Transverse colon (tissue), 4 donors: ENCODE measurements at places on chromosomes 4 and X. TPM values are rescaled to one million over a fixed set of nuclear protein-coding genes. Genes with fewer than 3 reads are reported as not detected.

GRCh38 chrX:118493016-118493415 lies 2.6 kb upstream of the DOCK11 start:
- no peaks in the 10 kb centered on the region for H3K27me3 ChIP-seq
- no peak overlapping the region for H3K4me3 ChIP-seq
- no peaks in the 10 kb centered on the region for H3K36me3 ChIP-seq
- no peaks in the 10 kb centered on the region for H3K4me1 ChIP-seq
- H3K27ac ChIP-seq, result no peak overlapping the region

TRIM61 gene
- not detected for total RNA-seq

ARAP2 gene
- 42.3 TPM for total RNA-seq

DNA sequence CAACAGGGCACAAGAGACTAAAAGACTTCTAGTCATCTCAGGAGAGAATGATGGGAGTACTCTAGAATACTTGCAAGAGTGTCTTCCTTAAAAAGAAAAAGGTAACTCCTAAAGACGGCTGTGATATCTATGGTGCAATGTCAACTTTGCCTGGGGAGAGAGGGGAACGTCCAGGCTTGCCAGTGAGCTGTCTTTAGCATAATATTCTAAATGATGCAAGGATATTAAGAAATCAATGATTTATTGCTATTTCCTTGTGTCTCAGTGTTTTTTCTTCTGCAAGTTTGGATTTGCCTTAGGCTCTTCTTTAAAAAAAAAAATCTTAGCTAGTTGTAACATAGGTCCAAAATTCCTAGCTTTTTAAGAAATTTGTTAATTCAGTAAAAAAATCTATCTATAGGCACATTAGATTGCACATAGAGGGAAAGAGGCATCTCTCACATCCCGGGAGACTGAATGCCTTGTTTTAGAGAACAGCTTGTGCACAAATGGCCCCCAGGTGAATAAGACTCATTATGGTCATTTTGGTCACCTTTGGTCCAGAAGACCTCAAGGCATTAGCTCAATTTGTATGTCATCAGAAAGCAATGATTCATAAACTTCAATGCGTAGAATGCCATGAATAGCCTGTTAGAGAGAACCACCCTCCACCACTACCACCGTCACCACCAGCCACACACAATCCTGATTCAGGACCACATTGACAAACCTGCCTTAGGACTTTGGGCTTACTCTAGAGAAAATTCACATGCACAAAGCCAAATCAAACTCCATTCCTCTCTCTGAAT lies 104.1 kb downstream of the PALLD start:
- no peak overlapping the region for H3K4me3 ChIP-seq
- DNase-seq, result no peak
- no peak overlapping the region for H3K27ac ChIP-seq
- no peaks in the 10 kb centered on the region for H3K4me1 ChIP-seq
- no peaks in the 10 kb centered on the region for H3K36me3 ChIP-seq
- no peaks in the 10 kb centered on the region for H3K27me3 ChIP-seq

DNA sequence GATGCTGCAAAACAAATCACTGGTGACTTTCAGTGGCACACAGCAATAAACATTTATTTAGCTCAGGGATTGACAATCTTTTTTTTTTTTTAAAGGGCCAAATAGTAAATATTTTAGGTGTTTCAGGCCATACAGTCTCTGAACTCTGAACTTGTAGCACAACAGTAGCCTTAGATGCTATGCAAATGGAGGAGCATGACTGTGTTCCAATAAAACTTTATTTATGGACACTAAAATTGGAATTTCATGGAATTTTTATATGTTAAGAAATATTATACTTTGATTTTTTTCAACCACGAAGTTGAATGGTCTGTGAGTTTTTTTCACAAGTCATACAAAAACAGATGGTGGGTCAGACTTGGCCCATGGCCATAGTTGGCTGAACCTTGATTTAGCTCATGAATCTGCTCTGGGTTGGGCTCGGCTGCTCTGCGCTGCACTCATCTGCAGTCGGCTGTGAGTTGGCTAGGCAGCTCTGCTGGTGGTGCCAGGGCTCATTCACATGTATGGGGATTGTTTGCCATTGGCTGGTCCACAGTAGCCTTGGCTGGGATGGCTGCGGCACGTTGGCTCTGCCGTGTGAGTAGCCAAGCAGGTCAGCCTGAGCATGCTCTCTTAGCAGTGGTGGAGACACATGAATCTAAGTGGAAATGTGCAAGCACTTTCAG lies 231.7 kb upstream of the PGRMC2 start:
- no peaks in the 10 kb centered on the region for H3K27me3 ChIP-seq
- H3K36me3 ChIP-seq, result no peaks in the 10 kb centered on the region
- DNase-seq, result no peak

NUP54 gene
- total RNA-seq, result 142 TPM

SYN1 gene
- 0.16 TPM for total RNA-seq

GRCh38 chr4:4923201-4923600 lies 63.7 kb downstream of the MSX1 start:
- no peaks in the 10 kb centered on the region for H3K4me1 ChIP-seq
- H3K36me3 ChIP-seq, result no peaks in the 10 kb centered on the region
- no peak overlapping the region for H3K4me3 ChIP-seq
- H3K27ac ChIP-seq, result no peak overlapping the region
- H3K27me3 ChIP-seq, result no peaks in the 10 kb centered on the region
- DNase-seq, result no peak

DNA sequence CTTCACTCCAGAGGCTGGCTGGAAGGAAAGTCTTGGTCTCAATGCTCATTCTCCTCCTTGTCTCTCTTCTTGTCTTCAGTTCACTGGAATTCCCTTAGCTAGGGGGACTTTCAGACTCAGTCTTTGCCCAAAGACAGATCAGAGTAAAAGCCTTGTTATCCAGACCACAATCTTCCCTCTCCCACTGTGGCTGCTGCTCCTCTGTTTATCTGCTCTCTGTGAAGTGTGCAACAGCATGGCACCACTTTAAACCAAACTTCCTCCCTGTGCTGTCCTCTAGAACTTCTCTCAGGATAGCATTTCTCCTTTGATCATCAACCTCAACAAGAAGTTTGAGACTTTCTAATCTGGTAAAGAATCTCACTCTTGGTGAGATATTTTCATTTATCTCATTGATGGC lies 530.1 kb upstream of the SLIT2 start:
- no peak for DNase-seq
- no peak overlapping the region for H3K27ac ChIP-seq
- no peaks in the 10 kb centered on the region for H3K4me1 ChIP-seq
- H3K4me3 ChIP-seq, result no peak overlapping the region
- H3K27me3 ChIP-seq, result no peaks in the 10 kb centered on the region

ZNF711 gene
- 3.8 TPM for total RNA-seq

- no peaks in the 10 kb centered on the region for H3K36me3 ChIP-seq
- H3K4me3 ChIP-seq, result no peak overlapping the region
- H3K4me1 ChIP-seq, result no peaks in the 10 kb centered on the region
- no peak for DNase-seq
These were observed 56.3 kb downstream of the DTHD1 start for GRCh38 chr4:36337665-36338185.

- no peak for DNase-seq
- no peaks in the 10 kb centered on the region for H3K27me3 ChIP-seq
- H3K27ac ChIP-seq, result no peak overlapping the region
These were observed 295.8 kb downstream of the MAGEB5 start for GRCh38 chrX:26511589-26512363.

HS6ST2 gene
- total RNA-seq, result not detected

DNA sequence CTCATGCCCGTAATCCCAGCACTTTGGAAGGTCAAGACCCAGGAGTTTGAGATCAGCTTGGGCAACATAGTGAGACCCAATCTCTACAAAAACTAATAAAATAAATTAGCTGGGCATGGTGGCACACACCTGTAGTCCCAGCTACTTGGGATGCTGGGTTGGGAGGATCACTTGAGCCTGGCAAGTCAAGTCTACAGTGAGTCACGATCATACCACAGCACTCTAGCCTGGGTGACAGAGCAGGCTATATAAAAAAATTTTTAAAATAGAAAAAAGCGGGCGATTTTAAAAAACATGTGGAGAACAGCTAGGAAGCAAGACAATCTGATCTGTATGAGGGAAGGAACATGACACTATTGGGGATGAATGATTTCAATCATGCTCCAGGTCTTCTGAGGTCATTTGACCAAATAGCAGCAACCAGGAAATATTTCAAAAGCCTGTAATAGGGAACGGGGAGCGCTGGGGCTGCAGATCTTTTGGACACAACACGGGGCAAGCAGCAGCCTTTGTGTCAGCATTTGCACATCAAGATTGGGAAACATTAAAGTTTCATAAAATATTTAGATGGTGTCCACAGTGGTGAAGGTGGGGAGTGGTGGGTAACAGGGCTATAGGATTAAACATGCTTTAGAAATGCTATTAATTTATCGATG lies 48.3 kb upstream of the GUCY1A1 start:
- no peak overlapping the region for H3K27ac ChIP-seq
- no peaks in the 10 kb centered on the region for H3K27me3 ChIP-seq
- no peak overlapping the region for H3K4me3 ChIP-seq
- no peaks in the 10 kb centered on the region for H3K36me3 ChIP-seq

GRCh38 chr4:113232194-113232593 lies 182.7 kb downstream of the ANK2 start:
- H3K27ac ChIP-seq, result no peak overlapping the region
- no peaks in the 10 kb centered on the region for H3K36me3 ChIP-seq
- no peaks in the 10 kb centered on the region for H3K4me1 ChIP-seq
- H3K4me3 ChIP-seq, result no peak overlapping the region

RAB40A gene
- 1.4 TPM for total RNA-seq

DNA sequence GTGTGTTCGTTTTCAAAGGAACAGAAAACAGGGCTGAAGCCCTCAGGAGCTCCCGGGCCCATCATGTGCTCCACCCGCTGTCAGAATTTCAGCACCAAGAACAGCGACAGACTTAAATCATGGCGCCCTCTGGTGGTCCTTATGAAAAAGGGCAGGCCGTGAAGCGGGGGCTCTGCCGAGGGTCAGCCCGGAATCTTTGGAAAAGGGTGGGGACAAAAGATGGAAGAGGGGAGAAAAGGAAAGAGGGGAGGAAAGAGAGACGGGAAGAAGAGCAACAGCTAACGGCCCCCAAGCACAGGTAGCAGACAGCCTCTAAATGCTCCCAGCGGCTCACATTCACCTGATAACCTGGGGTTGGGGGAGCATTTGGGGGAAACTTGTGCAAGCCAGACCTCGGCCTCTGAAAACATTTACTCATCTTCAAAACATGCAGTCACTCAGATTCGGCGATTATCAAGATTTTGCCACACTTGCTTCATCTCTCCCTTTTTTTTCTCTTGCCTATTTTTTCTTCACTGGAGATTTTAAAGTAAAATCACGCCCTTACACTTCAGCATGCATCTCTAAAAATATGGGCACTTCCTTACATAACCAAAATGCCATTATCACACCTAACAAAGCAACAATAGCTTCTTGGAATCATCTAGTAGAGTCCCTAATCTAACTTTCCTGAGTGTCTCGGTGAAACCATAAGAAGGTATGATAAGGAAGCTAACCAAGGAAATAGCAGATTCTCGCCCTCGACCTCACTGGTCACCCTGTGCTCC lies 28.1 kb upstream of the MAN2B2 start:
- peaks cover 24% of the 10 kb centered on the region for H3K27me3 ChIP-seq
- H3K27ac ChIP-seq, result no peak overlapping the region

DNA sequence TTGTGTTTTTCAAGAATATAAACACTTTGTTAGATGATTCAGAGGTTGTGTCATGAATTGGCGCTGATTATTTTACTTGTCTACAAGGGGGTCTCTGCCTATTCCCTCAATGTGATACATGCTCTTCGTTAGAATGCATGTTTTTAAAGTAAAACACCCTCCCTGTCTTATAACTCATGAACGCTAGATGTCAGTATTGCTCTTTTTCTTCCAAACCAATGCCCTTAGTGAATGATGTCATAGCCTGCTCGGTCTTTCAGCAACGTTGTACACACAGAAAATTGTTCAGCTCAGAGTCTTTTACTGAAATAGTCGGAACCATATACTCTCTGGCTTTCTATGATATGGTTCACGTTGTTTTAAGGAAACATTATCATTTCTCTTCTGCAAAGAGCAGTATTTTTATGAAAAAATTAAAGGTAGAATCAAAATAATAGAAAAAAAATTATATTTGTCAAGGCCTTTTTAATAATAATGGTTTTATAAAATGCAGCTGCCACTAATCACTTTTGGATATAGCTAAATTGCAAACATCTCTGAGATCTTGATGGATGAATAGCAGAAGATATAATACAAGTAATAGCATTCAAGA lies 292.9 kb downstream of the TLL1 start:
- H3K27ac ChIP-seq, result no peak overlapping the region
- no peaks in the 10 kb centered on the region for H3K27me3 ChIP-seq
- DNase-seq, result no peak
- no peaks in the 10 kb centered on the region for H3K4me1 ChIP-seq
- H3K36me3 ChIP-seq, result no peaks in the 10 kb centered on the region

FGG gene
- total RNA-seq, result not detected

DNA sequence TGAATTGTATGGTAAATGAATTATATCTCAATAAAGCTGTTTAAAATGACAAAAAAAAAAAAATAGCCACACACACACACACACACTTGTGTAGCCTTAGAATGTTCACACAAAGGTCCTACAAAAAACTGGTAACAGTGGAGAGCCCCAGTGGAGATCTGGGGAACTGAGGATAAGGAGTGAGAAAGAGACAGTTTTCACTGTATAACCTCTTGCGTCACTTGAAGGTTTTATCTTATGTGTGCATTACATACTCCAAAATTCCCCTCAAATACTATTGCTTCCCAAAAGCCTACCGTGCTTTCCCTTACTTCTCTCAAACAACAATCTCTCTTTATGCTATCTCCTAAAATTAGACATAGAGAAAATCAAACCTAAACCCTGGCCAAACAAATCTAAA lies 67.8 kb downstream of the SMC1A start:
- no peaks in the 10 kb centered on the region for H3K27me3 ChIP-seq
- DNase-seq, result no peak
- H3K4me3 ChIP-seq, result no peak overlapping the region
- no peak overlapping the region for H3K27ac ChIP-seq
- H3K36me3 ChIP-seq, result no peaks in the 10 kb centered on the region

HSFX3 gene
- not detected for total RNA-seq

DNA sequence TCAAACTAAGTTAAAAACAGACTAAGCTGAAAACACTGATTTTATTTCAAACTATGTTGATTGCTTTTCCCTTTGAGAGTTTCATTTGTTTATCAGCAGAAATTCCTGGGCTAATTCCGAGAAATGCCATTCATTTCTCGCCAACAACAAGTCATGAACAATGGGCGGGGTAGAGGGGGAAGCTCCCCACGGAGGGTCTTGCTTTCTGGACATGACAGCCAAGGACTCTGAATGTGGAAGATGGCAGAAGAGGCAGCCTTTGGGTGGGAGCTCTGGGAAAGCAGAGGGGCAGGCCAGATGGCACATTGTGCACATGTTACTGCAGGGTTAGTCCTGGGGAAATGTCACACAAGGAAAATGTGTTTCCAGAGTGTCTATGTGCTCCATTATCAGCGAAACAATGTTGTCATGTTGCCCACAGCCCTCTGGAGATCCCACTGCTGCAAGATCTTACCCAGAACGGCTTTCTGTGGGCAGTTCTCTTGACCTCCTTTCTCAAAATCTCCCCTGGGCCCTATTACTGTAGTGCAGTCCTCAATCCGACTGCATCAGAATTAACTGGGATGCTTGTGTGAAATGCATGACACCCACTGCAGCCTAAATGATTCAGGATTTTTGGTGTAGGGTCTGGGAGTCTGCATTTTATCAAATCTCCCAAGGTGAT lies 45.0 kb downstream of the CHRDL1 start:
- H3K4me3 ChIP-seq, result no peak overlapping the region
- H3K36me3 ChIP-seq, result no peaks in the 10 kb centered on the region
- H3K27me3 ChIP-seq, result no peaks in the 10 kb centered on the region
- H3K27ac ChIP-seq, result no peak overlapping the region
- no peak for DNase-seq
- no peaks in the 10 kb centered on the region for H3K4me1 ChIP-seq

CCDC158 gene
- 0.55 TPM for total RNA-seq
